Glomerular endothelial cell (primary cell): ENCODE measurements at places on chromosomes 16 and 17. TPM values are rescaled to one million over a fixed set of nuclear protein-coding genes. Genes with fewer than 3 reads are reported as not detected.

The WRAP53 gene
- total RNA-seq = 5.5 and 9.3 TPM in 2 replicates

The TMEM220 gene
- total RNA-seq = 1.6 and 9.4 TPM in 2 replicates

The TP53TG3C gene
- not detected in 2 replicates for total RNA-seq

The EPX gene
- total RNA-seq = not detected in 2 replicates

The SMTNL2 gene
- not detected in 2 replicates for total RNA-seq

The CYGB gene
- total RNA-seq = 7.0 TPM in 2 replicates

The CCL7 gene
- 3.5 TPM in 1 of 2 replicates, not detected in the other for total RNA-seq

The C1QTNF8 gene
- total RNA-seq = not detected in 2 replicates

The SCIMP gene
- not detected in 2 replicates for total RNA-seq

The SLC6A4 gene
- total RNA-seq = 0.23 and 2.5 TPM in 2 replicates

The SLC12A3 gene
- total RNA-seq = not detected in 2 replicates

GRCh38 chr16:5770118-5770517, 672.5 kb upstream of the EEF2KMT start:
- DNase-seq = no peak

DNA sequence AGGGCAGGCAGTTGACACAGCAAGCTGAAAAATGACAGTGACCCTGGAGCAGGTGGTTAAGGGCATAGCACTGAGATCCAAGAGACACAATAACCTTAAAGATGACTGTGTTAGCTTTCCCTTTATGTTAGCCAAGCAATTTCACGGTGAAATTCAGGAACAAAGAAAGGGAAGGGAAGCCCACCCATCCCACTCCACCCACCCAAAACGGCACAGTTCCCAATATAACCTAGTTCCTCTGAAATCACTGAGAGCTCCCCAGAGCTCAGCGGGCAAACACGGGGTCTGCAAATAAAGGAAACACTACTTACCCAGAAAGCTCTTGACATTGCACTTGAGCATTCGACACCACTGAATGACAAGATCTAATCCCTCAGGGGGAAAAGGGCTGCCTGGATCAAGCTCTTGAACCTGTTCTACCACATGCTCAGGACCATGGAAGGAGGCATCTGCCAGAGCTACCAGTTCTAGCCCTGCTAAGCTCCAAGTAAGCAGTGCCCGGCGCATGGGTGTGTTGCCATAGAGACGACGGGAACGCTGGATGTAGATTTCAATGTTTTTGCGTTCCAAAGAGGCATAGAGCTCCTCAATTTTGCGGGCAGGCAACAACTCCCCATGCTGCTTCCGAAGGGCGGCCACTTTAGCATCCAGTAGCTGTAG, 10.6 kb downstream of the BLTP2 start:
- no peak for DNase-seq

DNA sequence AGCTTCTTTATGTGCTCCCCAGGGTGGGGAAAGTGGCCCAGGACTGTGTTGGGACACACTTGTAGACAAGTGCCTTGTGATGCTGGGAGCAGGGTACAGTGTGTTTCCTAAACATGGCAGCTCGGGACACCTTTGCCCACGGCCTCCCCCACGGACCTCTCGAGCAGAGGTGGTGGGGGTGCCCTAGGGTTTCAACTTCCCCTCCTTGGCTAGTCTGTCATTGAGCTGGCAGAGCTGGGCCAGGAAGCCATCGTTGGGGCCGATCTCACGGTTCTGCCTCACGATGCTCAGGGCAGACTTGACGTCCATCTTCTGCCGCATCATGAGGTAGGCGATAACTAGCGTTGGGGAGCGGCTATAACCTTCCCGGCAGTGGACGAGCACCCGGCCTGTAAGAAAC, 9.4 kb downstream of the DUSP3 start:
- no peak for DNase-seq

DNA sequence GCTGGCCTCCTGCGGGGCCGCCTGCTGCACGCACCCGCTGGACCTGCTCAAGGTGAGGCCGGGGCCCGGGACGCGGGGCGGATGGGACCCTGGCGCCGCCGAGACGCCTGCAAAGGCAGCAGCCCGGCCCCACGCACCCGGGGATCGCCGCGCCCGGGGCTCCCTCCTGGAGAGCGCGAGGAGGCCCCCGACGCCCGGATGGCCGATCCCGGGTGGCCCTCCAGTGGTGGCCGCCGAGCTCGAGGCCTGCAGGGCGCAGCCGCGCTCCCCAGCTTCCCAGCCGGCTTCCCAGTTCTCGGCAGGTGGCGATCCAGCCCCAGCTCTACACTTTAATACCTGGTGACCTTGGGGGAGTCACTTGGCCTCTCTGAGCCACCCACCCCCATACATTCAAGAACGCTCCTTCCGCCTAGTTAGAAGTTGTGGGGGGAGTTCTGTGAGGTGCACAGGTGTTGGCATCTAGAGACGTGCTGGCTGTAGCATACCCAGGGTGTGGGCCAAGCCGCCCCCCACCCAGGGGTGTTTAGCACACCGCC, 452 bp downstream of the SLC25A10 start:
- no peak for DNase-seq

GRCh38 chr17:39863918-39864746, at the start of gene IKZF3:
IKZF3 (minus strand) TSS chr17:39864312; CDS start chr17:39864126, 186 bp downstream.
- no peak for DNase-seq

GRCh38 chr16:89369266-89369895, 121.0 kb downstream of the ANKRD11 start:
- no peak for DNase-seq

DNA sequence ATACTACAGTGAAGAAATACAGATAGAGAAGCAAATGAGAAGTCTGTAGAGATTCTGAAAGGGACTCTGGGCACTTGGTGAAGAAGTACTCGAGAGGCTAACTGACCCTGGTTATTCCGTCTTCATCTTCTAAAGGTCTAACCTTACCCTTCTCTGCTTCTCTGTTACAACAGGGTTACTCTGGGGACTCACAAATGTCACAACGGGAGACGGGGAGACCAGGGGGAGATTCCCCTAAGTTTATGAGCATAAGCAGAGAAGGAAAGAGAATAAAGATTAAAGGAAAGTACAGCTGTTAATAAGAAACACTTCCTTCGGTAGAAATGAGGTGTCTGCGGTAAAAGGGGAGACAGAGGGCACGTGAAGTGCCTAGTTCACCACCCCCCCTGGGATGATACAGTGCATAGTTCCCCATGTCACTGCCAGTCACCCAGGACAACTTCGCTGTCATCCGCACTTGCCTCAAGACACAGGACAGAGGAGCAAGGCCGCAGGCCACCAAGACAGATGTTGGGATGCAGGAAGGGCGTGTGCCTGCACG, 75.2 kb upstream of the TRAP1 start:
- DNase-seq = no peak

DNA sequence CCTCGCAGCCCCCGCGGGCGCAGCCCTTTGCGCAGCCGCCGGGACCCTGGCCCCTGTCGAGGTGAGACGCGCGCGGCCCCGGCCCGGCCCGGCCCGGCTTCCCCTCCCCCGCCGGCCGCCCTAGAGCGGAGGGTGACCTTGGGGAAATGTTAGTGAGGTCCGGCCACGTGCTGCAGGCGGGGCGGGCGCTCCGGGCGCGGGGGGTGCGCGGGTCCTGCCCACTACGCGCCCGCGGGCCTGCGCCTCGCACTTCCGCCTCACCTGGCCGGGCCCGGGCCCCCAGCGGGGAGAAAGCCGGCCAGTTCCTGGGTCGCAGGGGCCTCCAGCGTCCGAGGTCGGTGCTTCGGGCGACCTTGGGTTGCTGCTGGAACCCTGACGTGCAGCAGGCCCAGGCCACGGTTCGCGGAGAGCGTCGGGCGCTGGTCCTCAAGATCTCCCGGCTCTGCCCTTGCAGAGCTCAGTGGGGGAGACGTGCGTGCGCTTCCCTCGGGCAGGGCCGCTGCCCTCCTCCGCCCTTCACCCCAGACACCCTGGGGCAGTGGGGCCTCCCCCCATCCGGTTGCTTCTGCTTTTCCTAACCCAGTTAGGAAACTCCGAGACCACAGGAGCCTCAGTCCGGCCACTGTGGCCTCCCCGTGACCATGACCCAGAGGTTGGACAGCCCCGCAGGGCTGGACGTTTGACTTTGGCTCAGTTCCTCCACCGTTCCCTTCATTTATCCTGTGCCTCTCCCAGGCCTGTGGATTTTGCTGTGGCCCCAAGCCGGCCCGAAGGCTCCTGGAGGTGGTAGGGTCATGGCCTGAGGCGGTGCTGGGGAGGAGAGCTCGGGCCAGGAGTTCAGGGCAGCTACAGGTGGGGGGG, 791 bp downstream of the MCRIP2 start:
- no peak for DNase-seq

DNA sequence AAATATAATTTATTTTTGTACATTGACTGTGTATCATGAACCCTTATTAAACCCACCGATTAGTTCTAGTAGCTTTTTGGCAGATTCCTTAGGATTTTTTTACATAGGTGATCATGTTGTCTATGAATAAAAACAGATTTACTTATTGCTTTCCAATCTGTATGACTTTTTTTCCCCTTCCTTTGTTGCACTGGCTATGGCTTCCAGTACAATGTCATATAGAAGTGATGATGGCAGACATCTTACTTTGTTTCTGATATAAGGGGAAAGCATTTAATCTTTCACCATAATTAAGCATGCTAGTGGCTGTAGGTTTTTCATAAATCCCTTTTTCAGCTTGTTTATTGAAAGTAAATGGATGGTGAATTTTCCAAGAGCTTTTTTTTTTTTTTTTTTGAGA, 28.9 kb upstream of the NACA2 start:
- DNase-seq = no peak

DNA sequence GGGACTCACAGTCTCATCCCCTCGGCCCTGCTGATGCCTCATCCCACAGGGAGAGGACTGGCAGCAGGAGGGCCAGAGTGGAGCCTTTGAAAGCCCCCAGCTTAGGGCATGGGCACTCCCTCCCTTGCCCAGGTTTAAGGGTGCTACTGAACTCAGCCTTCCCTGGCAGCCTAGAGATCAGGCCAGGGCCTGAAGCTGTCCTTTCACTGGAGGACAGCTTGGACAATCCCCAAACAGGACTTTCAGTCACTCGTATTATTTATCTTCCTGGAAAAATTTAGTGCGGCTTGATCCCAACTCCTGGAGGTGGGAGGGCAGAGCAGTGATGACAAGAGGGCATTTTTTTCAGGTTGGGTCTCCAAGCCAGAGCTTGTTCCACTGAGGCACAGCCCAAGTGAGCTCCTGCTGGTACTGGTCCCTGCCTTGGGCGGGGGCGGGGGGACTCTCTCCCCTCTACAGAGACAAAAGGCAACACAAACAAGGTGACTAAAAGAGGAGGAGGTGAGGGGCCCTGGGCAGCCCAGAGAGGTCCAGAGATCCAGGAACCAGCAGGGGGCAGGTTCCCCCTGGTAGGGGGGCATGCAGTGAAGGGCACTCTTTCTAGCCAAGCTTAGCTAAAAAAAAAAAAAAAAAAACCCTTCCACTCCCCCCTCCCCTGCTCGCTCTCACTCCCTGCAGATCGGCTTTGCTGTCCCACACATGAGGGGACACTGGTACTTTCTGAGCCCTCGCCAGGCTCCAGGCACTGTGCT, 1.7 kb downstream of the ZNF385C start:
- no peak for DNase-seq

DNA sequence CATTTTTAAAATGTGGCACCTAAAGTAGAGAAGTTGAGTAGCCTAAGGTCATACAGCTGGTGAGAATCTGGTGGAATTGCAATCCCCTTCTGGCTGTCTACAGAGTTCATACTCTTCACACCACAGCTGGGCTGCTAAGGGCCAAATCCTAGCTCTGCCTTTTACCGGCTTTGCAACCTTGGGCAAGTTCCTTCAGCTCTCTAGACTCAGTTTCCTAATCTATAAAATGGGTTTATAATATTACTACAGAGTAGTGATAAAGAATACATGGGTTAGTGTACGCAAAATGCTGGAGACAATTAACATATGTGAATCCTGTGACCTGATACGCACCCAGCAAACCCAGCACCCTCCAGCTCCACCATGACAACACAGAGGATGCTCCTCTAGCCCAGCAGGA, 298.2 kb upstream of the MAF start:
- no peak for DNase-seq

DNA sequence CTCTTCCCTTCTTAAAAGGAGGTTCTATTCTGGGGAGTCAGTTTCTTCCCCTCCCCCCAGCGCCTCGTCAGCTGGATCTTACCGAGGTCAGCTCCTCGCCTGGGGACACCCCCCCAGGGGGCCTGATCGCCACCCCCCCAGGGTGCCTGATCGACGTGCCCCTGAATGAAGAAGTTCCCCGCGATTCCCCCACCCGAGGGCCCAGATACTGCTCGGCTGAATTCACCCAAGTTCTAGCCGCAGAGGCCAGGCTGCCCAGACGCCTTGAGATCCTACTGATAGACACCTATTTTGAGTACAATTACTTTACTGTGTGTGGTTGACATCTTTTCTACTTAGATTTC, 1.4 kb downstream of the RAB11FIP3 start:
- no peak for DNase-seq

DNA sequence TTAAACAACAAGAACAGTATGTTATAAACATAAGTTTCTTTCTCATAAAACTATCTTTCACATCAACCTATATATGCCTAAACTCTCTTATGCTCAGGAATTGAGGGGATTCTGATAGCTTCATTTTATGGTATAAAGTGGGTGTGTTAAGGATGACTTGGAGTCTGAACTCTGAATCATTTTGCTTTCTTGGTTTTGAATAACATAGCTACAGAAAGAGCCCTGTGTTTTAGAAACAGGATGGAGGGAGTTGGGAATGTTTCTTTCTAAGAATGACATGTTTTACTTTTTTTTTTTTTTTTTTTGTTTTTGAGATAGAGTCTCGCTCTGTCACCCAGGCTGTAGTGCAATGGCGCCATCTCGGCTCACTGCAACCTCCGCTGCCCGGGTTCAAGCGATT, 50.1 kb downstream of the RHOT1 start:
- no peak for DNase-seq

- no peak for DNase-seq
Observed at GRCh38 chr17:17910060-17910459, 62.1 kb downstream of the TOM1L2 start.

GRCh38 chr17:39604911-39605491, 2.7 kb downstream of the NEUROD2 start:
- DNase-seq = no peak

DNA sequence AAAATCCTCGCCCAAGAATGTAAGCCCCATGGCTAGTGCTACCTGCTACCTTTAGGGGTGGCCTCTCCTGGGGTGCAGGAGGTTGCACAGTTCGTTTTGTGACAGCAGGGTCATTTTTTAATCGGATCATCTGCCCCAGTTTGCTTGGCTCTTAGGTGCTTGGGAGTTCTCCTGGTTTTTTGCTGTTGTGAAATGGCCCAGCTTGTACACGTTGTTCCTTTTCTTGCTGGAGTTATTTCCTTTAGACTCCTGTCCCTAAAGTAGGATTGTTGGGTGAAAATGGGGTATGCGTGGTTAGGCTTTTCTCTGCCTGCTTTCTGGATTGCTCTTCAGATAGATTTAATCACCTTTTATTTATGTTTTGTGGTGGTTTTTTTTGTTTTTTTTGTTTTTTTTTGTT, 25.8 kb downstream of the ABCC1 start:
- no peak for DNase-seq

DNA sequence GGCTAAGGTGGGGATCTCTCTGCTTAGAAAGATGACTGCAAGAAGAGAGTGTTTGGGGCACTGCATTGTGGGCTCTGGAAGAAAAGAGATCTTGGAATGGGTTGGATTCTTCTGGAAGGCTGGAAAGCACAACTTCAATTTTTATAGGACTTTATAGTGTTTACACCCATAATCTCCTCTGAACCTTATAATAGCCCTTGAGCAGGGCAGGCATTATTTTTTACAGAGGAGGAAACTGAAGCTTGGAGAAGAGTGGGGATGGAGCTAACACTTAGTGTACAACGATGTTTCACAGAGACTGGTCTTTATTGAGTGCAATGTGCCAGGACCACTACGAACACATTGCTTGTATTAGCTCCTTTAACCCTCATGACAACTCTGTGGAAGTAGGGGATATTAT, 10.4 kb downstream of the TNS4 start:
- DNase-seq = no peak
